ENCODE measurements at places on chromosomes 7 and 10. TPM values are rescaled to one million over a fixed set of nuclear protein-coding genes. Genes with fewer than 3 reads are reported as not detected.

KIAA1217 gene
- 21.9 TPM for total RNA-seq

ADARB2 gene
- total RNA-seq, result 0.81 TPM

SFRP5 gene
- 3.0 TPM for total RNA-seq

CNNM1 gene
- 0.16 TPM for total RNA-seq

CTAGE6 gene
- not detected for total RNA-seq

FKBP9 gene
- total RNA-seq, result 91.4 TPM

SLC13A1 gene
- not detected for total RNA-seq

ZC3HAV1L gene
- 22.8 TPM for total RNA-seq

INMT gene
- total RNA-seq, result not detected

NAT16 gene
- total RNA-seq, result not detected

OR6V1 gene
- total RNA-seq, result not detected

DEPP1 gene
- 7.3 TPM for total RNA-seq

MINPP1 gene
- 26.4 TPM for total RNA-seq

CALHM3 gene
- not detected for total RNA-seq

CFAP58 gene
- total RNA-seq, result 0.16 TPM

DRGX gene
- total RNA-seq, result not detected

C10orf53 gene
- total RNA-seq, result not detected

RBM33 gene
- total RNA-seq, result 14.0 TPM

IL2RA gene
- not detected for total RNA-seq

TCAF2 gene
- total RNA-seq, result 0.98 TPM

CCM2 gene
- total RNA-seq, result 66.6 TPM

TAS2R5 gene
- total RNA-seq, result 1.1 TPM

PTPRZ1 gene
- not detected for total RNA-seq

NKX2-3 gene
- total RNA-seq, result not detected

HOXA10 gene
- 54.5 TPM for total RNA-seq

CYP26C1 gene
- 0.63 TPM for total RNA-seq

NXPH1 gene
- total RNA-seq, result not detected
